ENCODE measurements at places on chromosomes 7 and 10.

GRCh38 chr10:85039311-85039710, 710.9 kb downstream of the CCSER2 start:
- DNase-seq = no peak

- no peak for DNase-seq
These were observed 248.1 kb downstream of the EMX2 start for GRCh38 chr10:117790621-117791020.

GRCh38 chr7:12957487-12957886, 270.1 kb downstream of the ARL4A start:
- no peak for DNase-seq

DNA sequence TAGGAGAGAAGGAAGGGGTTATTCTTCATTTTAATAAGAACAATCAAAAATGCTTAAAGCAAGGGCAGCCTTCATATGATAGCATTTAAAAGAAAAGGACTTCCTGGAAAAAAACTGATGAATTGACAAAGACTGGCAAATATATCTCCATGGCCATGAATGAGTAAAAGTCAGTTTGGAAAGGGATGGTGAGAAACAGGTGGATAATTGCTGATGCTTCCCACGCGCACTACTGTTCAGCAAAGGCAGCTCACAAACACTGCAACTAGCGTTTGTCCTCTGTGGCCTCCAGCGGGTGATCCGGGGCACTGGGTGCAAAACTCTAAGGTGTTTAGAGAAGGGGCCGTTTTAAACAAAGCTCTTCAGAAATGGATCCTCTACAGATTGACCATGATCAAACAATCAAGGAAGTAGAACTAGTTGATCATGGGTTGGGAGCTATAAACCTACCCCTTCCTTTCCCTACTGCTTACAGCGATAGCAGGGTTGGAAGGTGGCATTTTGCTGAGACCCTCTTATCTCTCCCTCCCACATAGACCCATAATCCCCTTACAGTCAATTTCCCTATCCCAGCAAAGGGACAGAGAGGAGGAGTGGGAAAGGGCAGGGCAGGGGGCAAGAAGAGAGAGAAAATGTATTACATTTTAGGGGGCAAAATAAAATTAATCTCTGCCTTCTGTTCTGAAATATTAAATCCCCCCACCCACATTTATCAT, 53.8 kb downstream of the SMURF1 start:
- no peak for DNase-seq

All from stimulated activated CD4-positive, alpha-beta T cell treated with anti-CD3 and anti-CD28 coated beads, Interleukin-4, amount 100 ng/mL, for 48 hours (primary cell).